Stimulated activated CD8-positive, alpha-beta memory T cell treated with anti-CD3 and anti-CD28 coated beads, Interleukin-12 subunit alpha, Interleukin-12 subunit beta, amount 100 ng/mL, for 4 hours (primary cell): ENCODE measurements at places on chromosomes 13 and 19.

DNA sequence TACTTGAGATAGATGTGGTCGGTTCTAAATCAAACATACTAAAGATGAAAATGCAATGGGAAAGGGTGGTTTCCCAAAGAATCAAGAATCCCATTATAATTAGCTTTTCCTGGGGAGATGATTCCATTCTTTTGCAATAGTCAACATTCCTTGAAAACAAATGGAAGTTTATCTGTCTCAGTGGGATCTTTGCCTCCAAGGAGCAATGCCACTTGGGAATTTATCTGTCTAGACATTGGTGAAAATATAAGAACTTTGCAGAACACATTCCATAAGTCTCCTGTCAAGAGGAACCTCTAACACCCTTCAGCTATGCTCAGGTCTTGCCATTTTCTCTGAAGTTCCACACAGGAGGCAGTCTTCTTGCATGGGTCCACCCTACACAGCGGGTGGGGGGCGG lies 152.5 kb downstream of the KCTD12 start:
- DNase-seq, result no peak

DNA sequence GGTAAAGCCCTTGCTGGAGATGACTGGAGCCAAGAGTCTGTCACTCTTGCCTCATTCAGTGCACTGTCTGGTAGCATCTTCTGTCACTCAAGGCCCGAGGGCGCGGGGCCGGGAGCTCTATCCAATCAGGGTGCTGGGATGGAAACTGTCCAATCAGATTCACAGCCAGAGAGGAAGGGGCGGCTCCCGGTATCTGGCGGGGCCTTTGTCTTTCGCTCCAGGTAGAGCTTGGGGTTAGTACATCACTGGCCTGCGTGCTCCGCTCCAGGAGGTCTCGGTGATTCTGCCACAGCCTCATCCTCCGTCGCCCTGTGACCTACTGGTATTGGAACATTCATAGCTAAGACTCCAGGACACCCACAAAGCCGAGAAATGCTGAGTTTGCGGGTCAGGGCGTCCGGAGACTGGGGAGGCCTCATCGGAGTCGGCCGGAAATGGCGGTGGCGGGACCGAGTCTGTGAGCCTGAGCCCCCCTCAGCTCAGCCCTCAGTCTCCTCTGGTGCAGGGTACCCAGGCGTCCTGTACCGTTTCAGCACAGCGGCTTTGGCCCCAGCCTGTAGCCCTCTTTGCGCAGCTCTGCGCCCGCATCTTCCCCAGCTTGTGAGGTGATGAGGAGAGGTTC lies 20.6 kb upstream of the ZNF430 start:
- DNase-seq, result peak; percentile 56

DNA sequence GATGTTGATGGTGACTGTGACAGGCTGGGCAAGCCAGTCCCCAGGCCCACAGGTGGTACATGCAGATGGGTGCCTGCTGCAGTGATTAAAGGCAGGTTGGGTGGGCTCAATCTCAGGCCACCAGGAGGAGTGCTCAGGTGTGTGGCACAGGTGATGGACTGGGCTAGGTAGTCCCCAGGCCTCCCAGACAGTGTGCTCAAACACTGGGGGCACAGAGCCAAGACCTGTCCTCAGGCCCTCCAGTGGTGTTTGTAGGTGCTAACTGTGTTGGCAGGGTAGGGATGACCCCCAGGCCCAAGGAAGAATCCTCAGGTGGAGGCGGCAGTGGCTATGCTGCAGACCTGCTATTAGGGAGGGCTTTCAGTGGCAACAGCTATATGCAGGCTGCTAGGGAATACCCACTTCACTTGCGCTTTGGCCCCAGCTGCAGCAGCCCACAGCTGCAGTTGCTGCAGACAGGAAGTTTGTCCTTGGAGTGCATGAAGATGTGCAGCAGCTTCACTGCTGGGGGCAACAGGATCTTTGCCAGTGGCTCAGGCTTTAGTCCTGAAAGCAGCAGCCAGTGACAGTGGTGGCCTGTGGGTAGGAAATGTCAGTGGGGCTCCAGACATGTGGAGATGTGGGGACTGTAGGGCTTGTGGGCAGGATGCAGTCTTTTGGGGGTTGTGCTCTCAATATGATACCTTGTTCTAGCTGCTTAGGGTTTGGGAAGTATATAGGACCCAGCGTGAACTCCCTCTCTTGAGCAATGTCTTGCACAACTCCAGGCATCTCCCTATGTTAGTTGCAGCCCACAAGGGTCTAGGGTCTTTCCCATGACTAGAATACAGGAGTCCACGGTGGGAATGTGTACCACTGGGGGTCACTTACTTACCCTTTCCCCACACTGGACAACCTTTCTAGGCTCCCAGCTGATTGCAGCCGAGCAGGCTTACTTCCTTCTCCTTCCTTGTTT lies 54.1 kb upstream of the MLNR start:
- no peak for DNase-seq

DNA sequence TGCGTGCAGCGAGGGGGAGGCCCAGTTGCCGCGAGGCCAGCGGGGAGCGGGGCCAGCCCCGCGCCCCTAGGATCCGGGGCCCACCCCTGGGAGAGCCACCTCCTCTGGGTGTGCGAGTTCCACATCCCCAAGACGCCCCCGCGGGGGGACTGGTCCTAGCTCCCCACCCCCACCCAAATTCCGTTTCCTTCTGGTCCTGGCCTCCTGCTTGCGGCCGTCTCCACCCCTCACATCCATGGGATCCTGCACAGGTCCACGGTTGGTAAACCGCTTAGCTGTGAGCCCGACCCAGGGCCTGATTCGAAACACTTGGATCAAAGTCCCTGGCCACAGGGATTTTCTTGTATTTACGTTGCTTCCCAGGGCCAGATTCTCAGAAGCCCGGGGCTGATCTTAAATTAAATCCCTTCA lies 324 bp upstream of the FBXO17 start:
- DNase-seq, result no peak

DNA sequence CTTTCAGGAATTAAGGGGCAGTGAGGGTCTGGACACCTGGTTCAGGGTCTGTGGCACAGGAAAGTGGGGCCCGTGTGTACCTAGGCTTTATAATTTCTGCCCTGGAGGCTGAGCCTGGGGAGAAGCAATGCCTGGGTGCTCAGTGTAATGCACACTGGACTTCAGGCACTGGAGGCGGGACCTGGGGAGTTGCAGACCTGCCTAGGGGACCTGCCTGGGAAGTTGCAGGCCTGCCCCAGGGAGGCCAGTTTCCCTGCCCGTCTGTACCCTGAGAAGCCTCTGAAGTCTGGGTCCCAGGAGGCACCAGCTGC lies 2.5 kb upstream of the TMEM59L start:
- no peak for DNase-seq

- no peak for DNase-seq
Measured at GRCh38 chr19:38046254-38047048, 139.4 kb downstream of the SIPA1L3 start.

- peak; percentile 42 for DNase-seq
Measured at GRCh38 chr19:17075864-17076542, 426 bp downstream of the MYO9B start.

- DNase-seq, result no peak
Measured at GRCh38 chr19:17806945-17807344, 12.0 kb downstream of the B3GNT3 start.

DNA sequence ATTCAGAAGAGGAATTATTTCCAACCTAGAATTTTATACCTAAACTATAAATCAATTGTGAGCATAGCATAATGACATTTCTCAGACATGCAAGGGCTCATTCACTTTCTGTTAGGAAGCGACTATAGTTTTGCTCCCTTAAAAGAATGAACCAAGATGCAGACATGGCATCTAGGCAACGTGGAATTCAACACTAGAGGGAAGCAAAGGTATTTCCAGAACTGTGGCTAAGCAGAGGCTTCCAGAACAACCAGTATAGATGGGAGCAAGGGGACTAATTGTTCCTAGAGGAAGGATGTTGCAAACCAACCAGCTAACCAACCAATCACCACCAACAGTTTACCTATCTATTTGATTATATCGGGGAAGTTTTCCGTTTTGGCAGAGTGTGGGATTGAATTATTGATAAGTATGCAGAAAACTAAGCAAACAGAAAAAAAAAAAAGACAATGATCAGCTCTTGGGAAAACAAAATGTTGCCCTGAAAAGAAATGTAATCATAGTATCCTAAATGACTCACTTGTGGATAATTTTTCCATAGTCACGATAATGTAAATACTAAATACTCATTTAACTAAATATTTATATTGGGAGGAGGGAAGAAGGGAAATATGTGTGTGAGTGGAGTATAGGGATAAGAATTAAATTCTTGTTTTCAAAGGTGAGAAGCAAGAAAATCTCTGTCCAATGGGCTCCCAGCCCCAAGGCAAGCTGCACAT lies 21.1 kb downstream of the ARL11 start:
- no peak for DNase-seq
